H9 (cell line): ENCODE measurements at places on chromosomes 6 and 20.

- H3K27me3 ChIP-seq = no peaks in the 10 kb centered on the region
- peaks cover 6% of the 10 kb centered on the region; the same call in 1 of the 2 replicates for H3K4me1 ChIP-seq
- DNase-seq = no peak
- H3K27ac ChIP-seq = no peak overlapping the region
- H3K36me3 ChIP-seq = no peaks in the 10 kb centered on the region; the same call in 2 of the 3 replicates
- H3K4me3 ChIP-seq = no peak overlapping the region
These were observed 39.6 kb upstream of the PDE7B start for GRCh38 chr6:135811644-135812526.

GRCh38 chr20:1555952-1556351 is 1.6 kb downstream of the SIRPD start:
- no peaks in the 10 kb centered on the region for H3K4me1 ChIP-seq
- H3K27ac ChIP-seq = no peak overlapping the region
- no peak overlapping the region for H3K4me3 ChIP-seq
- H3K36me3 ChIP-seq = no peaks in the 10 kb centered on the region; the same call in 2 of the 3 replicates
- DNase-seq = no peak

DNA sequence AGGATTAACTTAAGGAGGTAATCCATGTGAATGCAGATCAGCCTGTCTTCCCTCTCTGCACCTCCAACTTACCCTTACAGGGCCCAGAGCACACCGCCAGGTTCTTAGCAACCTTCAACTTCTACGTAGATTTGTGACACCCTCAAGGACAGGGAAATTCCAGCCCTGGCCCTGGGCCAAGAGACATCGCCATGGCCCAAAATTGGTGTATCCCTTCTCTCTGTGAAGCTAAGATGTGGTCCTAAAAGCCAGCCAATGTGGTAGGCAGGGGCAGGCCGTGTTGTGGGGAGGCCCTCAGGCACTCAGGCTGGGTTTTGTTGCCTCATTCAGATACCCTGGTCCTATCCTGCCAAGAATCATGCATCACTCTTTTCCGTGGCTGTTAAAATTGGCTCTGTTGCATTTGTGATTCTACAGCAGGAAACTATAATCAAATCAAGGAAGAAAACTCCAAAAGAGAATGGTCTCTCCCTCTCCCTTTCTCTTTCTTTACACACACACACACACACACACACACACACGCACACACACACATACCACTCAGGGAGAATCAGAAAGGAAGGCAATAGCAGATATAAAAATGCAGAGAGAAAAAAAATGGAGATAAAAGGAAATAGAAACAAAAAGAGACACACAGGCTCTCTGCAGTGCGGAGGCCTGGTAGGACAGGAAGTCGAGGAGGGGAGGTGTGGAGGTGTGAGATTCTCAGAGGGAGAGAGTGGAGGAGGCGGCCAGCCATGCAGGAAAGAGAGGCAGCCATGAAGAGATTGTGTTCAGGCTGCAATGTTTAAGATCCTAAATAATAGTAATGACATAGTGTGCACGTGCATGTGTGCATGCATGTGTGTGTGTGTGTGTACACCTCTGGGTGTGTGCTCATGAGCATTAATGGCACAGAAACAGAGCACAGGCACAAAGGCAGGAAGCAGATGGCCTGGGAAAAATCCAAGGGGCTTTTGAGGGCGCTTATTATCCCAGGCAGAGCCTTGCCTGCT is 201.8 kb upstream of the LRFN2 start:
- H3K27ac ChIP-seq = no peak overlapping the region
- H3K4me3 ChIP-seq = no peak overlapping the region
- no peaks in the 10 kb centered on the region; the same call in 1 of the 2 replicates for H3K4me1 ChIP-seq

GRCh38 chr6:42406306-42407280 is 45.1 kb downstream of the TRERF1 start:
- H3K27ac ChIP-seq = no peak overlapping the region
- H3K27me3 ChIP-seq = no peaks in the 10 kb centered on the region
- peaks cover 12% of the 10 kb centered on the region for H3K4me1 ChIP-seq
- H3K36me3 ChIP-seq = no peaks in the 10 kb centered on the region
- DNase-seq = no peak

- no peaks in the 10 kb centered on the region for H3K27me3 ChIP-seq
- H3K36me3 ChIP-seq = no peaks in the 10 kb centered on the region
- no peak overlapping the region; the same call in none of the 2 replicates for H3K4me3 ChIP-seq
- peaks cover 3% of the 10 kb centered on the region for H3K4me1 ChIP-seq
These were observed 1.5 kb downstream of the REPS1 start for GRCh38 chr6:138986578-138986977.

DNA sequence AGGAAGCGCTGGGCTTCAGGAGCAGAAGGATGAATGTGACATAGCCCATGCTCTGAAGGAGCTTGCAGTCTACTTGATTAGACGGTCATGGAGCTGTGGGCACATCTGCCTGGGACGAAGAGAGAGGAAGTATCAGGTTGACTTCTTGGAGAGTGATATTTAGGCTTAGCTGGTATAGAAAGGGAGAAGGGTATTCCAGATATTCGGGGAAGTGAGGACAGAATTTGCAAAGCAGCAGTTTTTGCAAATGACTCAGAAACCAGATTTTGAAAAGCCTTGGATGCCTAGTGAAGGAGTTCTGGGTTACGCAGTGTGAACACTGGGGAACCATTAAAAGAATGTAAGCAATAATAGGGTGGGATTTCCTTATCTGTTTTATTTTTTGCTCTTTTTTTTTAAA is 60.7 kb downstream of the EYA4 start:
- no peaks in the 10 kb centered on the region for H3K4me1 ChIP-seq
- no peak for DNase-seq
- H3K27ac ChIP-seq = no peak overlapping the region
- H3K4me3 ChIP-seq = no peak overlapping the region

DNA sequence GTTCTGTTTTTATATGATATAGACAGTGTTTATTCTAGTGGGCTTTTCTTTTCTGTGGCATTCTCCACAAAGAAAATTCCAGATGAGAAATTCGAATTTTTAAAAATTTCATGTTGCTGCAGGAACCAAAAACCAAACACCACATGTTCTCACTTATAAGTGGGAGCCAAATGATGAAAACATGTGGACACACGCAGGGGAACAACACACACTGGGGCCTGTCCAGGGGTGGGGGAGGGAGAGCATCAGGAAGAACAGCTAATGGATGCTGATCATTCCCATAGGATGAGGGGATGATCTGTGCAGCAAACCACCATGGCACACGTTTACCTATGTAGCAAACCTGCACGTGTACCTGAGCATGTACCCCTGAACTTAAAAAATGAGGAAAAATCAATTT is 499.0 kb upstream of the SLC35B3 start:
- DNase-seq = no peak
- H3K4me3 ChIP-seq = no peak overlapping the region
- no peak overlapping the region for H3K27ac ChIP-seq
- H3K36me3 ChIP-seq = no peaks in the 10 kb centered on the region
- H3K4me1 ChIP-seq = no peaks in the 10 kb centered on the region

- no peaks in the 10 kb centered on the region for H3K27me3 ChIP-seq
- H3K4me3 ChIP-seq = no peak overlapping the region
- H3K27ac ChIP-seq = no peak overlapping the region
- H3K36me3 ChIP-seq = peaks cover 4% of the 10 kb centered on the region; the same call in 1 of the 2 replicates
- H3K4me1 ChIP-seq = no peaks in the 10 kb centered on the region
- DNase-seq = no peak
These were observed 434.9 kb upstream of the SULF2 start for GRCh38 chr20:48220033-48220633.

DNA sequence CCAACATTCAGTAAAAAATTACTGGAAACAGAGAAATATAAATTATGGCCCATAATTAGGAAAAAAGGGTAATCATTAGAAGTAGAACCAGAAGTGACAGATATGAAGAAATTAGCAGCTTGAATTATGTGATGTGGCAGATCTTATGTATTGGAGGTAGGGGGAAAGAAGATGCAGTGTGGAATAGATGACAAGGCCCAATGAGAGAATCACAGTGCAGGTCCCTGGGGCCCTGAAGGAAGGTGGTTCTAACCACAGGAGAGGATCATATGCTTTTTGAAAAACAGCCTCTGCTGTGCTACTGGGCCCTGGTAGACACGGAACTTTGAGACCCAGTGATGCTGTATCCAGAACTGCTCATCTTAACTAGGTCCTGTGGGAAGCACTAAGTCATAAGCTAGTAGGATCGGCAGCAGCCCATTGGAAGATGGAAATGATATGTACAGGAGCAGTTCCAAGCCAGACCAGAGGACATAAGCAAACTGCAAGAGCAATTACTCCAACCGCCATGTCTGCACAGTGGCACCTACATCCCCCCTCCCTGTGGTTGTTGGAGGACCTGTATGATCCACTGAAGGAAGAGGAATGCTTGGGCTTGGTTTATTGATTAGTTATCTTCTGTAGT is 14.2 kb downstream of the HEBP2 start:
- H3K4me1 ChIP-seq = no peaks in the 10 kb centered on the region
- peaks cover 20% of the 10 kb centered on the region for H3K36me3 ChIP-seq
- no peaks in the 10 kb centered on the region for H3K27me3 ChIP-seq
- DNase-seq = no peak

GRCh38 chr6:136095986-136096385 is 154.1 kb downstream of the MTFR2 start:
- peaks cover 4% of the 10 kb centered on the region; the same call in 1 of the 2 replicates for H3K27me3 ChIP-seq
- H3K27ac ChIP-seq = no peak overlapping the region
- H3K36me3 ChIP-seq = no peaks in the 10 kb centered on the region; the same call in 1 of the 2 replicates
- DNase-seq = no peak
- no peaks in the 10 kb centered on the region for H3K4me1 ChIP-seq

DNA sequence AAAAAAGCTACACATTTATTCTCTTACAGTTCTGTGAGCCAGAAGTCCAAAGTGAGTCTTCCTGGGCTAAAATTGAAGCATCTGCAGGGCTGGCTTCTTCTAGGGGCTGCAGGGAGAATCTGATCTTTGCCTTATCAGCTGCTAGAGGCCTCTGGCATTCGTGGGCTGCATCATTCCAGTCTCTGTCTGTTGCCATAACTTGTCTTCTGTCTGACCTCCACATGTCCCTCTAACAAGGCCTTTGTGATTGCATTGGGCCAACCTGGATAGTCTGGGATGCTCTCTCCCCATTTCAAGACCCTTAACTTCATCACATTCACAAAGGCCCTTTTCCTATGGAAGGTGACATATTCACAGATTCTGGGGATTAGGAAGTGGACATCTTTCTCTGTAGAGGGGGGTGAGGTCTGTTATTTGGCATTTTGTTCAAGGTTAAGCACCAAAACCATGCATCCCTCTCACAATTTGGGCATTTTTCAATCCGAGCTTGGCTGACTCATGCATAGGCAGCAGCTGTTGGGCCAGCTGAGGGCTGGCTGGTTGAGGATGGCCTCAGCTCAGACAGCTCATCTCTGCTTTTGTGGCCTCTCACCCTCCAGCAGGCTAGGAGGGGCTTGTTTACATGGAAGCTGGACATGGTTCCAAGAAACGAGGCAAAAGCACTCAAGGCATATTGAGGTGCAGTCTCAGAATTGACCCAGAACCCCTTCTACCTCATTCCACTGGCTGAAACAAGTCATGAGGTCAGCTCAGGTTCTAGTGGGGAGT is 116.1 kb upstream of the NXT1 start:
- H3K36me3 ChIP-seq = peaks cover 2% of the 10 kb centered on the region; the same call in 2 of the 3 replicates
- H3K27me3 ChIP-seq = no peaks in the 10 kb centered on the region; the same call in 1 of the 2 replicates
- no peaks in the 10 kb centered on the region for H3K4me1 ChIP-seq
- no peak for DNase-seq
- no peak overlapping the region for H3K27ac ChIP-seq
- no peak overlapping the region for H3K4me3 ChIP-seq

DNA sequence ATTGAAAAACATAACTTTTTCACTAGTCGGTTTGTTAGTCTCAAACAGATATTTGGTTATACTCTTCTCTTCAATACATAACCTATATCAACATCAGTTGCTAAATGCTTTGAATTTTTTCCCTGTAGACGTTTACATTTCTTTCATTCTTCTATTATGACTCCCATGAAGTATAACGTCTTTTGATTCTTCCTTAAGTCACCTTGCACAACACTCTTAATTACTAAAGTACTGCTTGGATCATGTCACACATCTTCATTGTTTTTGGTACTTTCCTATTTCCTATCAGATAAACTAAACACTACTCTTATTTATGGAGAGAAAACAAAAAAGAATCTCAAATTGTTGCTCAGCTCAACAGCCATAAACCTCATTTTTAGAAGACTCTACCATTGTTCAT is 23.0 kb upstream of the BMP5 start:
- H3K36me3 ChIP-seq = no peaks in the 10 kb centered on the region
- H3K27ac ChIP-seq = no peak overlapping the region
- DNase-seq = no peak

DNA sequence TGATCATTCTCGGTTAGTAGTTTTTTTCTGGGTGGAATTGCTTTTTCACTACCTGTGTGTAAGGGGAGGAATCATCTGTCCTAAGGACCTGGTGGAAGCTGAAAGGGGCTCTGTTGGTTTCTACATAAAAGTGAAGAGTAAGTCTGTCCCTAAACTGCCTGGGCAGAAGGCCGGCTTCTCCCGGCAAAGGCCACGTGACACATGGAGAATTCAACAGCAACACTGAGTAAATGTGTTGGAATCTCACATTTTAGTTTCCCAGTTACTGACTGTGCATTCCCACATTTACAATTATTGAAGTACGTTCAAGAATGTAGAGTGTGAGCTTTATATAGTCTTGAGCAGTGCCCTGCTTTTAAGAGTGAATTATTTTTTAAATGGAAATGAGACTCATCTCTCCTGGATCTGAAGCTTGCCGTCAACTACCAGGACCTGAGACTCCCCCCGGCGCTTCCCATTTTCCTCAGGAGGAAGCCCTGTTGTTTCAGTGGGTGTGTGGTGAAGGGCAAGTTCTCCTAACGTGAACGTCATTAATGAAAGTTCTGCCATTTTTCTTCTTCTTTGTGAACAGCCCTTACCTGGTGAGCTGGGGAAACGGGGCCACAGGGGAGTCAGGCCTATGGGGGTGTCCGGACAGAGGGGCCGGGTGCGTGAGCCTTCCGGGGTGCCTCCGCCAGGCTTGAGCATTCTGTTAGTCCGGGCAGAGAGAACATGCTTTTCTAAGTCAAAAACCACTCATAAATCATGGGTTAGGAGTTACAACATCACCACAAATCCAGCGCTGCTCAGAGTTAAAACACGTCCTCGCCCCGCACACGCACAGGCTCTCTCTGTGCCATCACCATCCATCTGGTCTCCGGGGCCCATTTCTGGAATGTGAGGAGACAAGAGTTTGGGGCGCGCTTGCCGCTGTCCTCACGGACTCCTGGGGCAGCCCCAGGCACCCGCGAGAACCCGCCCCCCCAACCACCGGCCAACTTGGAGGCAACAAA is 56.6 kb upstream of the SMOC2 start:
- H3K4me3 ChIP-seq = no peak overlapping the region
- peaks cover 18% of the 10 kb centered on the region for H3K36me3 ChIP-seq
- DNase-seq = no peak

DNA sequence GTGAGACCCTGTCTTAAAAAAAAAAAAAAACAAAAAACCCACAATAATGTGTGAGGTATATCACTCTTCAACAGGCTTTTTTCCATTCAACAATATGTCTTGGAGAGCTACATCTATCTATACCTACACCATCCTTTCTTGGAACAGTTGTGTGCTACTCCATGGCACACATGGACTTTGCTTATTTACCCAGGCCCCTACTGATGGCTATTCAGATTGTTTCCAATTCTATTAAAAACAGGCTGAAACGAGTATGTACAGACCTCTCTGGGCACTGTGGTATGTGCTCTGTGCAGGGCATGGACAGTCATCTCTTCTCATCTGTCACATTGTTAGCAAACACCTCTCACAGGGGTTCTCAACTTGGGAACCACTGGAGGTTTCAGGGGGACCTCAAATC is 28.1 kb downstream of the MRPL14 start:
- H3K27me3 ChIP-seq = no peaks in the 10 kb centered on the region
- peaks cover 18% of the 10 kb centered on the region; the same call in 2 of the 3 replicates for H3K36me3 ChIP-seq
- H3K27ac ChIP-seq = no peak overlapping the region
- no peak for DNase-seq
